Stimulated activated CD8-positive, alpha-beta memory T cell treated with anti-CD3 and anti-CD28 coated beads, Interleukin-4, amount 100 ng/mL, for 4 hours (primary cell): ENCODE measurements at places on chromosomes 11 and 22.

GRCh38 chr22:36117053-36117554 is 43.5 kb downstream of the APOL3 start:
- no peak for DNase-seq

DNA sequence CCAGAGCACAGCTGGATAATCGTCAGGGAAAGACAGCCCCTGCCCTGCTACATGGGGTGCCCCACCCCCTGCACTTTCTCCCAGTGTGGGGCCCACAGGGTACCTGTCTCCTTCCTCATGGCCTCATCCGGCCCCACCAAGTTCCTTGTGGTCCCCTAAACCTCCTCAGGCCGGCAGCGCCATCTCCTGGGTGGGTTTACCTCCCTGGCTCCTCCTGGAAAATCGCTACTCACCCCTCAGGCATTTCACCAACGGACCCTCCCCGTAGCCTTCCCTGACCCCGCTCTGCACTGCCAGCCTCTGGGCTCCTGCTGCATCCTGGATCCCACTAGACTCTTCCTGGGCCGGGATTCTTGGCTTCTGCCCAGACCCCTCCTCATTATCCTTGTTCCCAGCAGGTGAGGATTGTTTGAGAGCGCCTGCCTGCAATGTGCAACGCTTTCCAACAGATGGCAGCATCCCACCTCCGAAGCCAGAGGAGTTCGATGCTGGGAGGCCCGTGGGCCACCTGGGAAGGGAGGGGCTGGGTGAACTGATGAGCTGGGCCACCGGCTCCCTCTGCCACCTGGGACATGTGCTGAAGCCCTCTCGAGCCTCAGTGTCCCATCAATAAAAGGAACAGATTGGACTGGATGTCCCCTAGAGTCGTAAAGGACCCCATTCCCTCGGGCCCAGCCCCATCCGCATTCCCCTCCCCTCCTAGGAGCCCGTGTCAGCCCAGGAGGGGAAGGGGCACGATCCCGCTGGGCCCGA is 44.2 kb upstream of the TTLL12 start:
- peak; percentile 19 for DNase-seq

GRCh38 chr22:44664149-44664548 is 37.9 kb upstream of the PRR5 start:
- no peak for DNase-seq

GRCh38 chr22:39839917-39840510 is 53.5 kb downstream of the ENTHD1 start:
- peak; percentile 4 for DNase-seq

GRCh38 chr22:29089507-29089906 is 16.7 kb downstream of the KREMEN1 start:
- DNase-seq, result no peak
